Lower lobe of right lung (tissue), 2 donors: ENCODE measurements at places on chromosomes 16 and 17.

- no peaks in the 10 kb centered on the region for H3K36me3 ChIP-seq
- no peaks in the 10 kb centered on the region for H3K27me3 ChIP-seq
- no peak overlapping the region for H3K27ac ChIP-seq
- no peak overlapping the region for H3K4me3 ChIP-seq
- DNase-seq, result no peak
Measured at GRCh38 chr16:54140057-54140787, 146.4 kb downstream of the IRX3 start.

GRCh38 chr16:2710711-2711231 is 9.3 kb downstream of the PRSS27 start:
- H3K27me3 ChIP-seq, result peaks cover 2% of the 10 kb centered on the region
- H3K4me3 ChIP-seq, result no peak overlapping the region
- peaks cover 40% of the 10 kb centered on the region for H3K36me3 ChIP-seq

GRCh38 chr16:20026361-20027072 is 47.2 kb downstream of the GPR139 start:
- H3K4me3 ChIP-seq, result no peak overlapping the region
- H3K36me3 ChIP-seq, result no peaks in the 10 kb centered on the region
- no peak overlapping the region for H3K27ac ChIP-seq
- H3K27me3 ChIP-seq, result no peaks in the 10 kb centered on the region

DNA sequence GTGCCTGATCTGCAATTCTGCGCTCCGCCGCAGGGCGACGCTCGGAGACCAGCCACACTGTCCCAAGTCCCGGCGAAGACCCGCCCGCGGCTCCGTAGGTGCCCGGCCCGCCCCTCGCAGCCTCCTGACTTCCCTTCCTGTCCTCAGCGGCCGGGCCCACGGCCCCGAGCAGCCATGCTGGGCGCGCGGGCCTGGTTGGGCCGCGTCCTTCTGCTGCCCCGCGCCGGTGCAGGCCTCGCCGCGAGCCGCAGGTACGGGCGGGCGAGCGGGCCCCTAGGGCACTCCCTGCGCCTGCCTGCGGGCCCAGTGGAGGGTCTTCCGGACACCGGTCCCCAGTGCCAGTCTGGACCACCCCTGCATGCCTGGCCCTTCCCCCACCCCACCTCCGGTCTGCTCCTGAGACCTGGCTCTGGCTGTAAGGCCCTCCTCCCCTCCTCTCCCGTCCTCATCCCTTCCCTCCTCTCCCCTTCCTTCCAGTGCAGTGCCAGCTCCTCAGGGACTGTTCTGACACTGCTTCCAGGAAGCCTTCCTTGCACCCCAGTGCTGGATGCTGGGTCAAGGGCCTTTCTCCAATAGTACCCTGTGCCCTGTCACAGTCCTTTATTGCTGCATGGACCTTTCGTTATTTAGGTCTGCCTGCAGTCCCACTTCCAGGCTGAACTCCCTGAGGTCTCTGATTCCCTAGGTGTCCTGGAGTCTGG is at the start of gene SPATA20:
TSS of gene SPATA20 (plus strand) at position 140 of the 701 bp plus-strand sequence. CDS start at position 175, 35 bp downstream.
- no peaks in the 10 kb centered on the region for H3K27me3 ChIP-seq
- peak within 1 kb of the TSS; percentile 68 for H3K4me3 ChIP-seq
- H3K4me1 ChIP-seq, result peaks cover 32% of the 10 kb centered on the region

DNA sequence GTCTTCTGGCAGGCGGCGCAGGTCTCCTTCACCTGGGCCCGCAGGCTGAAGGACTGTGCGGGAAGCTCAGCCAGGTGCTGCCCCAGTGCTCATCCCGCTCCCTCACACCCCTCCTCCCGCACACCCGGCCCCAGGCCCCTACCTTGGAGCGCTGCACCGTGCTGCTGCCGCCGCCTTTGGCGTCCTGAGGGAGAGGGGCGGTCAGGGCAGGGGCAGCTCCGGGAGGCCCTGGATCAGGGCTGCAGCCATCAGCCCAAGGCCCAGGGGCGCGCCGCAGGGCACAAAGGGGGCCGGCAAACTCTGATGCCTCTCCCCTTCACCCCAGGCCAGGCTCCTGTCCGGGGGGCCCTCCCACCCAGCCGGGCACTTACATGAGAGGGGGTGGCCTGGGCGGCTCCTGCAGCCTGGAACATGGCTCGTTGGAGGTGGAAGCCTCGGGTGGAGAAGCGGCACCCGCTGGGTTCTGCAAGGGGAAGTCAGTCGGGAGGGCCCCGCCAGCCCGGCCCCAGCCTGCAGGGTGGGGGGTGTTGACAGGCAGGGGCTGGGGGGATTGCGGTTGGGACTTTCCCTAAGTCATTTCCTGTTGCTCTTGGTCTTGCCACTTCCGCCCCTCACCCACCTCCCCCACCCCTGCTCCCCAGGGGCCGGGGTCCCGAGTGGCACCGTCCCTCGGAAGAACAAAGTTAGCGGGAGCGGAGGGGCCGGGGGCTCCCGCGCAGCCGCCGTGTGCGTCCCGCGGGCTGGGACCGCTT is 863 bp downstream of the LIMD2 start:
- H3K27ac ChIP-seq, result peak overlapping the region; percentile 84
- peaks cover 26% of the 10 kb centered on the region for H3K36me3 ChIP-seq
- DNase-seq, result peak; percentile 82
- H3K4me3 ChIP-seq, result peak overlapping the region; percentile 49
- peaks cover 42% of the 10 kb centered on the region for H3K4me1 ChIP-seq
- H3K27me3 ChIP-seq, result no peaks in the 10 kb centered on the region
